RKO (cell line): ENCODE measurements at places on chromosomes 13 and 19.

DNA sequence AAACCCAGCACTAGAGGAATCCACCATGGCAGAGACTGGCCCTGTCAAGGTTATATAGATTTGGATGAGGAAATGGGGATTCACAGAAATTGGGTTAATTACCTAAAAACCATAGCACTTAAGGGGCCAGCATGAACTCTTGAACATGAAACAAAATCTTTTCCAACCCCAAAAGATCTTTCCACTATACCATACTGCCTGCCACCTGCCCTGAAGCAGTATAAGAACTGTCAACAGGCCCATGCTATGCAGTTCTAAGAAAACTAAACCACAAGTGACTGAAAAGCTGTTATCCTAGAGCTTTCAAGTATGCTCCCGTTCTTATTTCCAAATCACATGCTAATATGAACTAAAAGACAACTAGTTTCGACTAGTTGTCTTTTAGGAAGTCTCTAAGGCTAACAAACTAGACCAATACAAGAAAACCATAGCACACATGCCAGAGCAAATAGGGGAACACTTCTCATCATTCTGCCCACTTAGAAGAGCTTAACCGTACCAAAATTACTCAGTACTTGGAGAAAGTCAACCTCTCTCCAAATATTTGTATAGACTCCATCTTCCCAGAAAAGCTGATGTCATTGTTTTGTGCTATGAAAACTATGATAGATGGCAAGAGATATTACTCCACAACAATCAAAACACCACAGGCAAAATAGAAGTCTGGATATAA, 27.5 kb downstream of the HSPH1 start:
- no peak for DNase-seq

DNA sequence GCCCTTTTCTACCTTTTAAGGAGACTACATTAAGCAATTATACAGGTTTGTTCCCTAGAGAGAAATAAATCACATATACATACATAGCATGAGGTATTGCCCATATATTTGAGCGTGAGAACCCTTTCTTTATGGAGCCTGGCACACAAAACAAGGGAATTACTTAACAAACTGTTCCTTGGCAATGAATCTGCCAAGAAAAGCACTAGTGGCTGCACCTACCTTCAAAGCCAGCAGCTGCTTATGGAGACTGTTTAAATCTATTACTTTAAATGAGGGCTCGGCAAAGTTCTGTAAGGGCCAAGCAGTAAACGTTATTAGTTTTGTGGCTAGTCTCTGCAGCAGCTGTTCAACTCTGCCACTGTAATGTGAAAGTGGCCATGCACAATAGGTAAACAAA, 7.0 kb downstream of the RFX1 start:
- no peak for DNase-seq

DNA sequence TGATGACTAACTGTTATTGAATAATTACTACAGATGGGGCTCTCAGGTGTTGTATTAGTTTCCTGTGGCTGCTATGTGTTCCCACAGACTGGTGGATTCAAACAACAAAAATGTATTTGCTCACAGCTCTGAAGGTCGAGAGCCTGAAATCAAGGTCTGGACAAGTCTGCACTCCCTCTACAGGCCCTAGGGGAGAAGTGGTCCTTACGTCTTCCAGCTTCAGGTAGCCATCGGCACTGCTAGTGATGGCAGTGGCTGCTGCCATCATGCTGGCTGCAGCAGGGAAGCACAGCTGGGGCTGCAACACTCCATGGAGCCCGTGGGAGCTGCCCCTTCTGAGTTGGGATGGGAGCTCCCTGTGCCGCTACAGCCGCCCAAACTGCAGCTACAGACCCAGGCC, 1.9 kb downstream of the TEX26 start:
- no peak for DNase-seq

GRCh38 chr13:27921421-27921960, 1.7 kb downstream of the PDX1 start:
- no peak for DNase-seq

DNA sequence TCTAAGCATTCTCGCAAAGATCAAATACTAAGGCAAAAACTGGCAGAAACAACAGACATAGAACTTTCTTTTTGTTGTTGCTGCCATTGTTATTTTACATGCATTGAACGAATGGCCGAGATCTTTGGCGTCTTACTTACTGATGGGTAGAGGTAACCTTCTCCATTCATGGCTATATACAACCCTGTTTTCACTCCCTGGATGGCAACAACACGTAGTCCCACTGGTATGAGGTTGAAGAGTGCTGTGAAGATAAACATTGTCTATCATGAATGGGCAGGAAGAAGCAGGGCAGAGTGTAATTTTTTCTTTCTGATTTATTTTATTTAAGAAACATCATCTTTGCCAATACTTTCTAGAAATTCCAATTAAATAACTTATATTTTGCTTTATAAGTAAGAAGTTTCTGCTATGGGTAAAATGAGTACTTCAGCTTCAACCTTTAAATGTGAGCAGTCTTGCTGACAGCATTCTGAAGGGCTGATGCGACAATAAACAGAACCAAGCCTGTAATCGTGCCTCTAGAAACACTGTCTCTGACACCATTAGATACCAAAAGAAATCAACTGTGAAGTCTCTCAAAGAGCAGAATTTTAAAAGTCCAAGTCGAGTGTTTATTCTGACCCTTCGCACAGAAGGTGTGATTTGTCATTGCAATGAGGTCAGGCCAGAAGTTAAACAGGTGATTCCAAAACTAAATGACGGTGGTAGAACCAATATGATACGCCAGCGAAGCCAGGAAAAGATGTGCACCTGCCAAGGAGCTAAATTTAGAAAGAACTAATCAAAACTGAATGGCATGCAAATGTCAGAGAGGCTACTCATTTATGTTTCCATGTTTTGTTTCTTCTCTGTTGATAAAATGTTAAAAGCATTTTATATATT, 416.4 kb downstream of the ITGBL1 start:
- no peak for DNase-seq

GRCh38 chr13:104098421-104098820, 1032.2 kb upstream of the SLC10A2 start:
- DNase-seq = no peak

DNA sequence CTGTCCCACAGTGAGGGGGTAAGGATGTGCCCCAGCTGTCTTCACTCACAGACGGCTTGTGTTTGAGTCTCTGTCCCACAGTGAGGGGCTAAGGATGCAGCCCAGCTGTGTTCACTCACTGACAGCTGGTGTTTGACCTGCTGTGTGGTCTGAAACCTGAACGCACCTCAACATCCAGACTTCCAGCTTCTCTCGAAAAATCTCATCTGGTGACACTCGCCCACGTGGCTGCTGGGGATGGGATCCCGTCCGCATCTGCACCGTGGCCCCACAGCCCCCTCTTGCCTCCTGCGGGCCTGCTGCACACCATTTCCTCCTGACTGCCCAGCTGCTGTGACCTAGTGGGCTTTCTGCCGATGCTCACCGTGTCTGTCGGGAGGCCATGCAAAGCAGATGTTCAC, 27.3 kb downstream of the CHAF1A start:
- no peak for DNase-seq
